ENCODE measurements at places on chromosomes 5 and 9.

DNA sequence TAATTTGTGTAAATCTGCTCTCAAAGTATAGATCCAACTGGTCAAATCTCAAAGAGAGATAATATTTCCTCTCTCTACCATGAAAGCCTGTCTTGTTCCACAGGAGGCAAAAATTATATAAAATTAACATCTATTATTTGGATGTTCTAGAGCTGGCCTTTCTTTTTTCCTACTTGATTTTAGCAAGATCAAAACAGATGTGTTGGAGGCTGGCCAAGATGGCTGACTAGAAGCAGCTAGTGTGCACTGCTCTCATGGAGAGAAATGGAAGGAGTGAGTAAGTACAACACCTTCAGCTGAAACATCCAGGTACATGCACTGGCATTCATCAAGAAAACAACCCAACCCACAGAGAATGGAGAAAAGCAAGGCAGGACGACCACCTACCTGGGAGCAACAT is 298.6 kb upstream of the SLC24A2 start:
- no peak for DNase-seq

GRCh38 chr5:73812457-73812856 is 186.5 kb downstream of the ARHGEF28 start:
- DNase-seq = no peak

DNA sequence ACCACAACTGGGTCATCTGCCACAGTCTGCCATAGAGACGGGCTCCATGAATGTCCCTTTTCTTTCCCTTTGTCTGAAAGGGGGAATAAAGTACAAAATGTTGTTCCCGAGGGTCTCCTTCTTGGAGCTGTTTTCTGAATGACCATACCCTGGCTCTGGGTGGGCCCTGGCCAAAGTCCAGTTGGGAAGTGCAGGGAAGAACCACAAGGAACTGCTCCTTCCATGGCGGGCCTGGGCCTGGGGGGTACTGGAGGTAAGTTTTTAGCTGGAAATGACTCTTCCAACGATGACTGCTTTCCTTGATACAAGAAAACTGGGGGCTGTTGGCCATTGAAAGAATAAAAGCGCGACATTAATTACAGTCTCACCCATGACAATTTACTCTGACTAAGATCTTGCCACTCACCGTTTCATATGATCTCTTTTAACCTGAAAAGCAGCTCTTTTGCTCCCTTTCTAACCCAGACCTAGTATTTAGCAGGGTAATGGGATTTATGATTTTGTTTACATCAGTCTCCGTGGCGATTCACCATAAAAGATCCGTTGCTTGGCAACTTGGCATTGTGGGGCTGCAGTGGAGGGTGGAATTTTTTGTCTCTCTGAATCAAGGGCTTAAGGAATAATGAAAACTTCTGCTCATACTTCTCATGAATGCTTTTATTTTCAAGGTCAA is 89.2 kb upstream of the PTCH1 start:
- DNase-seq = no peak

GRCh38 chr5:95557841-95558240 is 2.9 kb downstream of the ARSK start:
- no peak for DNase-seq

- no peak for DNase-seq
Measured at GRCh38 chr5:127684726-127685467, 18.3 kb upstream of the CCDC192 start.

GRCh38 chr9:93068956-93069355 is 10.5 kb downstream of the SUSD3 start:
- DNase-seq = no peak

GRCh38 chr9:77679088-77679487 is 31.0 kb upstream of the GNA14 start:
- DNase-seq = no peak

DNA sequence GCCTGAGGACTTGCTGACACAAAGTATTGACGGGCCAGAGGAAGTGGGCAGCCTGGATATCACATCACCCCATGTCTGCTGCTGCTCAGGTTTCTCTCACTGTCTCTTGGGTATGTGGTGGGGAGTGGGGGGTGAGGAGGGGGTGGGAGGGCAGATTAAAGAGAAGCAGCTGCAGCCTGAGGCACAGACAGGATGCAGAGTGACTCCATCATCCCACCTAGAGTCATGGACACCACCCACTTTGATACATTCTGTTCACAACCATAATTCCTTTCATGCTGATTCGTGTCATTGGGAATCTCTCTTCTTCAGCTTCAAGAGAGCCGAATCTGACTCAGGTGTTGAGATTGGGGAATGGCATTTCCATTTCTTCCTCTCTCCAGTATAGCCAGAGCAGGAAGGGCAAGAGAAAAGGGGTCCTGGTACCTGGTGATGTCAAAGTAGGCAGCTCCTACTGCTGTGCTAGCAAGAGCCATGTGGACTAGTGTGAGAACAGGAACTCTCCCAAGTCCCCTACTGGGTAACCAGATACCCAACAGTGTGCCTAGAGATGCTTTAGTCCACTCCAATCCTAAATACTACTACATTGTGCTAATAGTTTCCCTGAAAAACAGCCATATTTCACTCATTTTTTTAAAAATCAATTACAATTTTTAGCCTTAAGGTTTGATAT is 22.4 kb downstream of the GRAMD2B start:
- no peak for DNase-seq

GRCh38 chr9:110579034-110579861 is at the start of gene SVEP1:
Gene SVEP1, minus strand, starts transcription at chr9:110579741. Its CDS starts 198 bp downstream, at chr9:110579543.
- no peak for DNase-seq

DNA sequence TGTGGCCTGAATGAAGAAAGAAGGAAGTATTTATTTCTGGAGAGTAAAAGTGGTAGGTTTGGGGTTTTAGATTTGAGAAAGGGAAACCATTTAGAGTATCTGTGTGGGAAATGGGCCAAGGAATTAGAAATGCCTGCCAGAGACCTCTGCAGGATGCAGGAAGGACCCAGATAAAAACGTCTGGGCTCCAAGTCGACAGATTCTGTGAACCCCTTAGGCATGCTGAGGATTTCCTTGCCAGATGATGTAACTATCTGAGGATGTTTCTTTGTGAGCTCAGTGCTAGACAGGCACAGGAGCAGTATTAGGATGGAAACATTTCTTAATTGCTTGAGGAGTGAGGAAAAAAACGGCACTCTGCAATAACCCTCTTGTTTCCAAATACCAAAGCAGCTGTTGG is 251.8 kb upstream of the DMRT1 start:
- no peak for DNase-seq

GRCh38 chr9:113360242-113360842 is 11.0 kb downstream of the BSPRY start:
- DNase-seq = no peak

- no peak for DNase-seq
Measured at GRCh38 chr9:88920645-88921044, 70.6 kb upstream of the S1PR3 start.

DNA sequence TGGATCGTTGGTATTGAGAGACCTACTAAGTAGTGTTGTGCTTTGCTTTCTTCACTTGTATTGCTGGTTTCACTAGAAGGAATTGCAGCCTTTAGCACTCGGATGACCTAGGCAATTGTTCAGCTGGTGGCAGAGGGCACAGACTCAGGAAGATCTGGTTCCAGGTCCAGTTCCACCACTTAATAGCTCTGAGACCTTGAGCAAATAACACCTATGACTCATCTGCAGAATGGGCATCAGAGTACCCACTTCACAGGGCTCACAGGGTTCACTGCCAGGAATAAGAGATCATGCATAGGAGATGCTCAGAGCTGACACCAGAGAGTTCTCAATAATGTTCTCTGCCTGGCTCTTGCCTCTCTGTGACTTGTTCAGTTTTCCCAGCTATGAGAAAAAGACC is 133.6 kb downstream of the SIL1 start:
- DNase-seq = no peak

GRCh38 chr9:99405359-99405758 is 183.3 kb downstream of the SEC61B start:
- DNase-seq = no peak

- no peak for DNase-seq
Measured at GRCh38 chr5:55470282-55470681, 64.5 kb downstream of the PLPP1 start.

- no peak for DNase-seq
Measured at GRCh38 chr5:128300181-128300580, 216.6 kb downstream of the SLC12A2 start.

DNA sequence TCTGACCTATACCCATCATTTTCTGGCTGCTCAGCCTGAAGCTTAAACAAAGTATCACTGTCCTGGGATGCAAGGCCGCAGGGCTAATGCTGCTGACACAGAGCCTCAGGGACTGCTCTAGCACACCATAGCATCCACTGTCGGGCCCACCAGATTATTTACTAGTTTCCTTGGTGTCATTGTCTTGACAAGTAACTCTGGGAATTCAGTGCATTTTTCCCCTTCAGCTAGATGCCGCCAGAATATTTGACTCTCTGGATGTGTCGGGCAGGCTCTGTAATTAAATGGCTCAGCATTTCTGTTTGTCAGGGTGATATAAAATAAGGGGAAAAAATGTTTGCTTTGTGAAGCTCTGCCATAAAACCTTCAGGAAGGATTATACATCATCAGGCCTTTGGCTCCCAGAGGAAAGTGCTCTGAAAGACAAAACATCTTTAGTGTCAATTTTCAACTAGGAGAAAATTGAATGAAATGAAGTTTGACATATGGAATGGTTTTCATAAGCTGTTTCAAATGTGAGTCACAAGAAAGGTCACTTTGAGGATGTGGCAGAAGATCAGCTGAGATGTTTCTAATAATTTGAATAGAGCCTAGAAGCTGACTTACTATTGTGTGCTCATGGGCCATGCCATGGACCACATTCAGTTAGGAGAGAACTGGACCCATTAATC is 350.1 kb downstream of the TMEM232 start:
- DNase-seq = no peak

DNA sequence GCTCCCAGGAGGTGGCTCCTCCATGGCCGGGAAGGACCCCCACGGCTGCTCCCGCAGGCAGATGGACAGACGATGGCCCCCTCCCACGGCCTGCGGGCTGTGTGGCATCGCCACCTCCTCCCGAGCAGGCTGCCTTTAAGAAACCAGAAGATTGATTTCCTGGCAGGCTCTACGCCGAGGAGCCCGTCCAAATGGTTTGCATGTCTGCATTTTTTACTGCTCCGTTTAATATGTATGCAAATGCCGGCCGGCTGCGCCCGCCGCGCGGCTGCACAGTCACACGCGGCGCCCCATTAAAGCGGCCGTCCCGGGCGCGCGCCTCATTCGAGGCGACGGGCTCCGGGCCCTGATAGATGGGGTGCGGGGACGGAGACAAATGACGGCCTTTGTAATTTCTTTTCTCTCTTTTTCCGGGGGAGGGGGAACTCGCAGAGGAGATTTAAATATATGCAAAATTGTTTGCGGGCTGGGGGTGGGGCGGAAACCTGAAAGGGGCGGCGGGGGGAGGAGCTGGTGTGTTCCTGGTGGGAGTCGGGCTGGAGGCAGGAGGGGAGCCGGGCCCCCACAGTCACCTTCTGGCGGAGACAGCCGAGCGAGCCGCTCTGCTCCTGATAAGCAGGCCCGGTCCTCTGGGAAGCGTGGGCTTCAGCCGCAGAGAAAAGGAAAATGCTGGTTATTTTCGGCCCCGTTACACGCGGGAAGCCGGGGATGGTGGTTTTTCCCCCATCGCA is 158.7 kb upstream of the IER5L start:
- no peak for DNase-seq

DNA sequence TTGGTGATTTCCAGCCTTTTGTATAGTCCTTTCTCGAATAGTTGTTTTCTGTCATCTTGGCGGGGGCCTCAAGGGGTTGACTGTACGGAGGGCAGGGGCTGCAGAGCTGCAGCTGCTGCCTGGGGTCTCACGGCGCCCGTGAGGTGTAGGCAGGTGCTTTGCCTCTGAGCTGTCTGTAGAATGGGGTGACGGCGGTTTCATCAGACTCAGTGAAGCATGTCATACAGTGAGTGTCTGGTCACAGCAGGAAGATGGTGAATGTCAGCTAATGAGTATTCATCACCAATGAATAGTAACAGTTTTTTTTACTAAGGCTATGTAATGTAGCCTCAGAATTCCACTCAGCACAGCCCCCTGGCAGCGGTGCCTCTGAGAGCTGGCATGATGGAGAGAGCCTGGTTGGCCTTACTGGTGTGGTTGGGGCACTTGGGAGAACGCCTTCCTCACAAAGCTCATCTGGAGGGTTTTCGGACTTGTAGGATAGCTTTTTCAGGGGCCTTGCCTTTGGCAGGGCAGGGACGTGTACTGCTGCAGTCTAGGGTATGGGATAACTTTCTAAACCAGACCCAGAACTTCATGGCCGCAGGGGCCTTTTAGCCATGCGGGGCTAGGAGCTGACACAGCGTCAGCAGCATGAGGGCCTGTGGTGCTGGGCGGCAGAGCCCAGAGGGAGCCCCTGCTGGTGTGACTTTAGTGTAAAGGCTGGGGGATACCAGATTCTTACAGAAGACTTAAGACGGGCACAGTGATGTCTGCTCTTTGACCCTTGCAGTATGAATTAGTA is 15.0 kb downstream of the TENT4A start:
- no peak for DNase-seq

DNA sequence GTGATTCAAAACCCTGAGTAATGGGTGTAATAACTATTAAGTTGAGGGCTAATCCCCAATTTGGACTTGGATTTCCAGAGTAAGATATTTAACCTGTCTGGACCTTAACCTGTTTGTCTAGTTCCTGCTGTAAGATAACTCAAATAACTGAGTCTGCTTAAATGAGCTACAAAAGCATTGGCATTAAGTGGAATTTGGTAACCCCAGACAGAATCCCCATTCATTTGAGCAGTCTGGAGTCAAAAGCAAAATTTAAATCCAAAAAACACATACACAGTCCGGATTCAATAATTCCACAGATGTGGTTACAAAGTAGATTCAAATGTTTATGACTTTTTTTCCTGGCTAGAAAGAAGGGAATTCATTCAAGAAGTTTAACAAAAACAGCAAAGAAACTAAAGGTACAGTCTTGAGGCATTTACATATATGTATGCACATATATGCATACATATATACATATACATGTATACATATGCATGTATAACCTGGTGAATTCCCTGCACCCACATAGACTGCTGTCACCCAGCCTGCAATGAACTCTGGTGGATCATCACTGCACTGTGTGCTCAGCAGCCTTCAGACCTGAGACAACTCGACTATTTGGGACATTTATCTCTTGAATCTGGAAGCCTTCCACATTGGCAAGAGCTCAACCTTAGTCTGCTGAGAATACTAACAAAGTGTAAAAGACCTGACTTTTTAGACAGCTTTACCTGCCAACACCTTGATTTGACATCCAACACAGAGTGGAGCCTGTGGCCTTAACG is 205.4 kb downstream of the LURAP1L start:
- DNase-seq = no peak

- no peak for DNase-seq
Measured at GRCh38 chr5:168030912-168031311, 260.5 kb upstream of the WWC1 start.

DNA sequence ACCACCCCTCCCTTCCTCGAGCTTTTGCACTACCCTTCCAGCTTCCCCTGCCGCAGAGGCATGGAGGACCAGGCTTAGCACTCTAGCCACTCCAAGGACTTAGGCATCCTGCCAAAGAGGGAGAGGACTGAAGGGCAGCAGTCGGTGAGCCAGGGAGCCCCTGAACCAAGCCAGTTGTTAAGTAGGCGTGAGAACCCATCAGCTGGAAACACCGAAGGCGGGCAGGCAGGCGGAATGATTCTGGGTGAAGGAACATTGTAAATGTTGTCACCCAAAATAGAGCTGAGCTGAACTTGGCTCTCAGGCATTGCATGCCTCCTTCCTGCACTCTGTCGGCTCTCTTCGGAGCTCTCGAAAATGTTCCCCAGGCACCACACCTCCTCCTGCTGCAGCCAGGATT is 42.8 kb downstream of the NRG2 start:
- DNase-seq = no peak
